Activated effector memory CD4-positive, alpha-beta T cell treated with Interleukin-2 at 50 U/mL for 16 hours (primary cell): ENCODE measurements at places on chromosomes 4 and X.
A peak's percentile ranks its signal among the peaks of the same experiment; 100 is the strongest.

GRCh38 chr4:105462576-105462975 is 11.3 kb downstream of the PPA2 start:
- no peak for DNase-seq

- no peak for DNase-seq
These were observed 20.3 kb upstream of the CTBP1 start for GRCh38 chr4:1269209-1269608.

- no peak for DNase-seq
These were observed 19.1 kb downstream of the HPGD start for GRCh38 chr4:174503079-174503715.

- no peak for DNase-seq
These were observed 159.7 kb downstream of the NSUN7 start for GRCh38 chr4:40909363-40909876.

- DNase-seq = no peak
These were observed 33.7 kb upstream of the FGF13 start for GRCh38 chrX:138745196-138745595.

DNA sequence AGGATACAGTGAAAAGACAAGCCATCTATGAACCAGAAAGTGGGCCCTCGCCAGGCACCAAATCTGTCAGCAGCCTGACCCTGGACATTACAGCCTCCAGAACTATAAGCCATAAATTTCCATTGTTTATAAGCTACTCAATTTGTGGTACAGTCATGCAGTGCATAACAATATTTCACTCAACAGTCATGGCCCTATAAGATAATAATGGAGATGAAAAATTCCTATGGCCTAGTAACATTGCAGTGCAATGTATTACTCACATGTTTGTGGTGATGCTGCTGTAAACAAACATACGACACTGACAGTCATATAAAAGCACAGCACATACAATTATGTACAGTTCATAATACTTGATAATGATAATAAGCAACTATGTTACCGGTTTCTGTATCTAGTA is 17.1 kb upstream of the TLR1 start:
- DNase-seq = no peak

GRCh38 chr4:183658362-183659028 is 490 bp downstream of the RWDD4 start:
- DNase-seq = no peak

DNA sequence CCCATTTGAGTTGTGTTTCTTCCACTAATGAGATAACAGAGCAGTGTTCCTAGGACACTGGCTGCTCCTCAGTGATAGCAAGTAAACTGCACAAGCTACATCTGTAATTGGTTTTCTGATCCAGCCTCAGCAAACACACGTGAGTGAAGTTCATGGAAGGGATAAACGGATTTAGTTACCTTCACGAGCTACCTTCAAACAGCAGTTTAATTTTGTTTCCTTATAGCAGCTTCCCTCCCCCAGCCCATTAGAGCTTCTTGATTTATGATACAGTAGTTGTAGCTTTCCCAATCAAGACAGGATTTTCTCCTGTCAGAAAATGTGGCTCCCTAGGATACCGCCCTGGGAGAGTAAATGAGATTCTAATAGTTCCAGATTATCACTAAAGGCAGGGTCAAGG is 634.2 kb upstream of the FAT1 start:
- DNase-seq = no peak

DNA sequence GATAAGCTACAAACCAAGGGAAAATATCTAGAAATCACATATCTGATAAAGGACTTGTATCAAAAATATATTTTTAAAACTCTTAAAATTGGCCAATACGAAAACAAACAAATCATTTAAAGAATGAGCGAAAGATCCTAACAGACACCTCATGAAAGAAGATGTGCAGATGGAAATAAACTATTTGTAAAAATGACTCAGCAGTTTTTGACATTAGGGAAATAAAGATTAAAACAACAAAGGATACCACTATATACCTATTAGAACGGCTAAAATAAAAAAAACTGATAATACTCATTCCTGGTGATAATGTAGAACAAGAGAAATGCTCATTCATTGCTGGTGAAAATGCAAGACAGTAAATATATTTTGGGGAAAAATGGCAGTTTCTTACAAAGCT is 506.4 kb downstream of the KLHL4 start:
- no peak for DNase-seq

DNA sequence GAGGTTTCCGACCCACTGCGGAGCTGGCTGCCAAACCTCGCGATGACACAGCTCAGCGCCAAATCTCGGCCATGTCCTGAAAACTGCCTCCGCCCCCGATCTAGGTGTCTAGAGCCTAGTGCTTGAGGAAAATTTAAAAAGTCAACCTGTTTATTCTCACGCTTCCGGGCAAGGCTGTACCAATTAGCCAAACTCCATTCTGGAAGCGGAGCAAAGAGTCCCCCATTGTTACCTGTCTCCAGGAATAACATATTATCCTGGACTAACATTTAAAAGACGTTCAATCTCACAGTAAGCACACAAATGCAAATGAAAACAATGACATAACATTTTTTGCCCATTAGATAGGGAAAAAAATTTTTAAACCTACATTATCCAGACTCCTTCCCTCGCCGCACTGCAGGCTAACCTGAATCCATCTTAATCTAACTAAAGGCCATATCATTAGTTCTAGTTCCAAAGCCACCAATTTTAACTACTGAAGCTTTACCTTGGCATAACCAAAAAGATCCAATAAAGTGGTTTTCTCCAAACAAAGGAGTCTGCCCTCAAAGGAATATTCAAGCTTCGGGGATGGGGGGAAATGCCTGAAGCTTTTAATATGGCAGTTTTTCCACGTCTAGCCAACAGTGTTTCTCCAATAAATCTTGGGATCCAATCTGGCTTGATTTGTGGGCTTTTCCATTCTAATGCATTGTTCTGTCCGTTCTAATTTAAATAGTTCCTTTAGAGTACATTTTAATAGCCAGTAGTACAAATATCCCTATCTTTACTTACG is 1.9 kb downstream of the HUWE1 start:
- no peak for DNase-seq

GRCh38 chr4:7766661-7767345 is 172.9 kb downstream of the AFAP1 start:
- DNase-seq = no peak

- DNase-seq = no peak
These were observed 126.0 kb downstream of the GLRA3 start for GRCh38 chr4:174702979-174703478.

- DNase-seq = no peak
These were observed 26.5 kb upstream of the HERC6 start for GRCh38 chr4:88352062-88352740.

GRCh38 chr4:56330691-56331090 is 56.6 kb downstream of the AASDH start:
- DNase-seq = no peak

- no peak for DNase-seq
These were observed 52.8 kb downstream of the ING2 start for GRCh38 chr4:183557611-183558010.

DNA sequence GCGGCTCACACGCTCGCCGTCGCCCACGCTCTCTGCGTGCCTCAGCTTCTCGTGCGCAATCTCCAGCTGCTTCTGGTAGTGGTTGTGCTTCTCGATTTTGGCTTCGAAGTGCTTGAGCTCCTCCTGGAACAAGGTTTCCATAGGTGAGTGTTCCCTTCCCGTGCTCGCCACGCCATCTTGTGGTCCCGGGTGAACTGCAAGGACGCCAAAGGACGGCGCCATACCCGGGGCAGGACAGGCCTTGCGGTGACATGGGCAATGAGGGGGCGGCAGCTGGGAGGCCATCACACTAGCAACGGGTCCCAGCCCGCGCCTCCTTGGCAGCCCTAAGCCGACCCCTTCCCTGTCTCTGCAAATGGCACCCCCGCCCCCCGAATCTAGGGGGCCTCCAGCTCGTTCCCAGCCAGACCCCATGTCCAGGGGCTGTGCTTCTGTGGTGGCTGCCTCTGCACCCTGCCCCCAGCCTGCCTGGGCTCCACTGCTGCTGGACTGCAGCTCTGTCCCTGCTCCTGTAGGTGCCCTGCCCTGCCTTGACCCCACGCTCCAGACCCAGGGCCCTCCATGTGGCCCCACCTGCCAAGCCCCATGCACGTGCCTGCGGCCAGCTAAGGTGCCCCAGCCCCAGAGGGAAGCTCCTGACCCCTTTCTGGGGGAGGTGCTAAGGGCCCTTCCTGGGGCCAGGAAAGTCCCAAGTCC is 17.3 kb downstream of the LRPAP1 start:
- DNase-seq = no peak

DNA sequence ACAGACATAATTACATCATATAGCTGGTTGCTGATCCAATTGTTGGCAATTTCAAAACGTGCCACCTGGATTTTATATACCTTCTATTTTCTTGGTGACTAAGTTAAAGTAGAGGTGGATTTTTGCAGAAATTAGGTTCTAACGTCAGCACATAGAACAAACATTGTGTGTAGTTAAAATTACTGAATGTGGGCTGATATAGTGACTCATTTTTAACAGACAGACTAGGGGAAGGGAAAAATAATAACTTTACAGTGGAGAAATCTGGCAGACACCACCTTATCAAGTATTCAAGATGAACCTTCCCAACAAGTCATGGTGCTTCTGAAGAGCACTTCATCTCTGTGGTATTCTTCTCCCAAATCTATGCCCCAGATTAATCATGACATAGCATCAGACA is 134.5 kb downstream of the UCHL1 start:
- DNase-seq = no peak

DNA sequence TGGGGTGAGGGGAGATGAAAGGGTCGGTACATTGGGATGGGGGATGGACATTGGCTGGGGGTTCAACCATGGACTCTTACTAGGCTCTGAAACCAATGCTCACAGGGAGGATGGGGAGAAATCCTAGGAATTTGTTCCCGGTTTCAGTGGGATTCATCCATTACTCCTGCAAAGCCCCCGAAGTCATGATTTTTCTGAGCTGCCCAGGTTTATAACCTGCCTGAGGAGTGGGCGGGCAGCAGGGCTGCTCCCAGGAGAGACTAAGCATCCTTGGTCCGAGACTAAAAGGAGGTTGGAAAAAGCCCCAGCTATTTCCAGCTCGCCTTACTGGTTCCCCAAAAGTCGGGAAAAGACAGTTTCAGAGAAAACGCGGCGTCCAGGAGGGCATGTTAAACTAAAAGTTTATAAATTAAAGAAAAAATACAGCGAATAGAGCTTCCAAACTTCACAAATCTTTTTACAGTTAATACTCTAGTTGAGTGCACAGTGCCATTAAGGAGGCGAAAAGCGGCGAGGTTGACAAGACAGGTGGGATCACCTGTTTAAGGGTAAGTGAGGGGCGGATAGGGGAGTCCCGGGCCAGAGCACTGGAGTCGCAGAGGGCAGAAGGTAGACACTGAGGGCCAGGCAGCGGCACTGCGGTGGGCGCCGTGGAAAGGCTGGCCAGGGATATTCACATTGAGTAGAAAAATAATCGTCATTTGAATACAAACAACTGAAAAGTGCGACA is 3.7 kb downstream of the NKX3-2 start:
- no peak for DNase-seq

GRCh38 chr4:53309321-53310040 is 56.4 kb downstream of the SCFD2 start:
- DNase-seq = no peak

DNA sequence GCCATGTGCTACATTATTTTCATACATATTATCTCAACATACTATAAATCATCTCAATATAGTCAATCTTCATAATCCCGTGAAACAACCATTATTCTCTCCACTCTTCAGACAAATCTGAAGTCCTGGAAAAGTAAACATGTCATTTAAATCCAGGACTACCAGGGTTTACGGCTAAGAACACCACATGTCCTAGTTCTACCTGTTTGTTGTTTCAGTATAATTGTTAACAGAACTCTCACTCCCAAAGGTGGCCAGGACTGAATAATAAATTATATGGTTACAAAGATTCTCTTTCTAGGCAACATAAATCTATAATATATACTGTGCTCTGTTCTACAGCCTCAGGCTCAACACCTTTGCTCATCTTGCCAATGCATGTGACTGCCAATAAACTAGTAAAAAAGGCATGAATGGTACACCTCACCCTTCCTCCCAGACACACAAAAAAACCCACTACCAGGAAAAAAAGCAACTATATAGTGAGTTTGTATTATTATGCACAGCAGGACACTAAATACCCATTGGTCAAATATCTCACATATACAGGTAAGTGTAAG is 20.1 kb downstream of the EIF4E start:
- DNase-seq = no peak

GRCh38 chr4:108049406-108049805 is 59.7 kb downstream of the HADH start:
- DNase-seq = no peak

DNA sequence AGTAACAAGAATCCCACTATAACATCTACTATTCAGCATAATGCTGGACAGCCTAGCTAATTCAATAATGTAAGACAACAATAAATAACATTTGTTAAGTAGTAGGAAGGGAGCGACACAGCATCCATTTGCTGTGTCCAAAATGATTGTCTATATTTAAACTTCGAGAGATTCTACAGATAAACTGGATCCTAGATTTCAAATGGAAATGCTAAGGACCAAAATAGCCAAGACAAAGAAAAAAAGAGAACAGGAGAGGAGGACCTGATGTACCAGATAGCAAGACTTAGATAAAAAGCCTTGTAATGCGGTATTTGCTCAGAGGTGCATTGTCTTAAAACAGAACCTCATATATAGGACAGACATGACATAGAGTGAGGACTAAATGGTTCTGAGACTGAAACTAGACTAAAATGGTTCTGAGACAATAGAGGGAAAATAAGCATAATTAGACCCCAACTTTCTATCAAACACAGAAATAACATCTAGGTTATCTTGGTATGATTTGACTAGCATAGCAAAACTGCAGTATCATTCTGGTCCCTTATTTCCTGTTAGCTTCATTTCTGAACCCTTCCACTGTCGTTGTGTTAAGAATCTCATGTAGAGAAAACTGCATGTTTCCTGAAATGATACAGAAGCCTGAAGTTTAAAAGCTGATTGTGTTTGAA is 3.8 kb downstream of the HPGDS start:
- DNase-seq = no peak

- peak; percentile 39 for DNase-seq
These were observed 18.1 kb upstream of the CHRNA9 start for GRCh38 chr4:40316782-40317635.

DNA sequence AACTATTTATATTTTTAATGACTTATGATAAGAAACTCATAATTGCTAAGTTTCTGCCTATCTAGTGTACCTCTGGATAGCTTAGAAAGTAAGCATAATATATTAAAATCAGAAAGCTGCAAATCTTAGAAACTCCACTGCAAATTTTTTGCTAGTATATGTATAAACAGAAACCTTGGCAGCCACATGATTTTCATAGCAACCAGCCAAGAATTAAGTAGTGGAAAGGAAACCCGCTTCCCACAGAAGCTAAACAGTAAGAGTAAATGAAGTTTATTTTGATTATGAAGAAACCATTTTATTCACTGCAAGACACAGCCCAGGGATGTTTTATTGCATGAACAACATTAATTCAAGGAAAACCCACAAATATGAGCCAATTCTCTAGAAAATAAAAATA is 872.5 kb upstream of the ADGRL3 start:
- DNase-seq = no peak

DNA sequence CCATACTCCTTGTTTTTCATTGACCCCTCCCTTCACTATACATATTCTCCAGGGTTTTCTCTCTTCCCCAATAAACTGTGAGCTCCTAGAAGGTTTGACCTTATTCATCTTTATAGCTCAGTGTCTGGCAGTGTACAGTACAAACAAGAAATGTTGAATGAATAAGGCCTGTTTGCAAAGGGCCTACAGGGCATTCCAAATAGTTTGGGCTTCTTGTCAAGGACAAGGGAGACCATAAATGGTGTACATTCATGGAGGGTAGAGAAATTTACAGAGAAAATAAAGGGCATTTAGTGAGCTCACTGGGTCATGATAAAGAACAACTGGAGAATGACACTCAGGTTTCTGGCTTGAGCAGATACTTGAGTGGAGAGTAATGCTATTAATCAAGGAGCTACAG is 47.5 kb upstream of the EIF1AX start:
- DNase-seq = no peak
